ENCODE measurements at places on chromosomes 7 and 10.
A peak's percentile ranks its signal among the peaks of the same experiment; 100 is the strongest.

GRCh38 chr7:70856901-70857630, 274.9 kb upstream of the GALNT17 start:
- peak; percentile 15 for DNase-seq

DNA sequence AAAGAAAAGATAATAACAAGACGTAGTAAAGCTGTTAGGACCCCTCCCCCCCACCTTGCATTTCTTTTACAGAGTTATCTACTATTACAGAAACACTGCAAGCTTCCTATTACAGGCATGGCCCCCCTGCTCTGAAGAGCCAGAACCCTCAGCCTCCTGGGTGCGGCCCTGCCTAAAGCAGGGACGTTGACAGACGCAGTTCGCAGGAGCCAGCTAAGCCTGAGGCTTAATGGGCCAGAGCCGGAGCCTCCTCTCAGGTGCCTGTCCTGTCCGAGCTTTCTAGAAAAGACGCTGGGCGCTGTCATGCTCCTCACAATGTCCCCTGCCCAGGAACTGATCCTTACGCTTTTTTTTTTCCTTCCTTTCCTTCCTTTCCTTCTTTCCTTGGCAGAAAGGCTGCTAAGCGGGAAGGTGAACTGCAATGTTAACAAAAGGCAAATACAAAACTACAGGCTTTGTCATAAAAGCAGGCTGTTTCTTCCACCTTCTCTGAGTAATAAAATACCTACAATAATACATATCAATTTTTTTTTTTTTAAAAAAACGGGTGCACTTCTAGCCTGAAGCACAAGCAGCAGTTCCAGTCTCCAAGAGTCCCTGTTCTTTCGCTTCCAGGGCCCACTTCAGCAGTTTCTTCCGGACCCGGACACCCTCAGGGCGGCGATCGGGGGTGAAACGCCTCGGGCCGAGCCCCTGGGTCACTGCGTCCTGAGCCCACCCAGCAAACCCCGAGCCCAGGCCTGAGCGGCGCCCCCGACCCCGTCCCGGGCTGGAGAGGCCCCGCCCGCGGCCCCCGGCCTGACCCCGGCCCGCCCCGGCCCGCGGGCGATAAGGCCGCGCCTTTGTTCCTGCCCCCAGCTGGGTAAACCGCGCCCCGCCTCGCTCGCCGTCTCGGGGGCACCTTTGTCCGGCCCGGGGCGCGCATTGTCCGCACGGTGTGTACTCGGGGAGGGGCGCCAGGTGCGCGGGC, 11.2 kb downstream of the MNX1 start:
- DNase-seq: no peak

GRCh38 chr7:134831862-134832261, 52.4 kb downstream of the CALD1 start:
- DNase-seq: no peak

DNA sequence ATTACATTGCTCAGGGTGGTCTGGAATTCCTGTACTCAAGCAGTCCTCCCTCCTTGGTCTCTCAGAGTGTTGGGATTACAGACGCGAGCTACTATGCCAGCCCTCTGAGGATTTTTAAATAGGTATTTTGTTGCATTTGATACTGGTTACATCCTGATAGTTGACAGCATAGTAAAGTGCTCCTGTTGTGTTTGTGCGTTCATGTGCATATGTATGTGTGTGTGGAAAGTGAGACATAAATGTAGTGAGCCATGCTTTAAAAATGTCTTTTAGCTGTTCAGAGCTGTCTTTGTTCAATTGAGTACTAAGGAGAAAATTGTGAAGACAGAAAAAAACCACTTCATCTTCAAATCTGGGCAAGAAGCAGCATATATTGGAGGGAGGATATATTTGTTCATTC, 27.8 kb downstream of the ZNRF2 start:
- DNase-seq: no peak

DNA sequence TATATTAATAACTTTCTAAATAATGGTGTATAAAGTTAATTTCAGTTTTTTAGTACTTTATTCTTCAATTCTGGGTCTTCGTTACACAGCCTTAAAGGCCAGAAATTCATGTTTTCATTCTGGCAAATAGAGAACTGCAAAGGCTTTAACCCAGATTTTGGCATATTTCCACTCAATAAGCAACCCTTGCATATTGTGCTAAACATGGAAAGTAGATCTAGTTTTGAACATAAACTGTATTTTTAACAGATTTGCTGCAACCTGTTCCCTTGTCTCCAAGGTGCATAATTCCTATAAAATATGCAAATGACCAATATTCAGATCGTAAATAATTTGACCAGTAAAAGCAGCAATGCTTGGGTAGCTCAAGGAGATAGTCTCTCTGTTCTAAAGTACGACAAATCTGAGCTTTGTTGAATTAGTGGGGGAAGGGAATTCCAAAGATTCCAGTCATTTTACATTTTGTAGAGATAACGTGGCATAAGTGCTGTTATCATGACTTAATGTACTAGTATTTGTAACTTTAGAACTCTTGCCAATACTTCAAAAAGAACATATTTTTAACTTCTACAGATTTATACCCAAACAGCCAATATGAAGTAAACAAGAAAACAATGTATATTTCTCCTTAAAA, 46.4 kb upstream of the RSBN1L start:
- no peak for DNase-seq

DNA sequence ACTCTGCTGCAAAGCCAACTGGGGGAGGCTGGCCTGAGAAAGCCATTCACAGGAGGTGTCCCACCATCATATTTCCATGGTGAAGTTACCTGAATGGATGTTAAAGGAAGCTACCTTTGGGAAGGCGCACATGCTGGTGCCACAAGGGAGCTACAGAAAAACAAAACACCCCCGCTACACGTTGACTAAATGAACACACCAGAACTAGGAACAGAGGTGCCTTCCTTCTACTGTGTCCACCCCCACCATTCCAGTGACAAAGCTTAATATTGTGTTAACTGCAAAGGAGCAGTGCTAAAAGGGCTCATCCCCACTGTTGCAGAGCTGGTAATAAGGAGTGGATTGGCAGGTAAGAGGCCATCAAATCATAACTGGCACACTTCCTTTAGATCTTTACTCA, 420.0 kb upstream of the PODXL start:
- no peak for DNase-seq

GRCh38 chr7:119196183-119196582, 971.7 kb downstream of the ANKRD7 start:
- DNase-seq: no peak

- no peak for DNase-seq
These were observed 69.2 kb downstream of the GNA12 start for GRCh38 chr7:2774935-2775334.

DNA sequence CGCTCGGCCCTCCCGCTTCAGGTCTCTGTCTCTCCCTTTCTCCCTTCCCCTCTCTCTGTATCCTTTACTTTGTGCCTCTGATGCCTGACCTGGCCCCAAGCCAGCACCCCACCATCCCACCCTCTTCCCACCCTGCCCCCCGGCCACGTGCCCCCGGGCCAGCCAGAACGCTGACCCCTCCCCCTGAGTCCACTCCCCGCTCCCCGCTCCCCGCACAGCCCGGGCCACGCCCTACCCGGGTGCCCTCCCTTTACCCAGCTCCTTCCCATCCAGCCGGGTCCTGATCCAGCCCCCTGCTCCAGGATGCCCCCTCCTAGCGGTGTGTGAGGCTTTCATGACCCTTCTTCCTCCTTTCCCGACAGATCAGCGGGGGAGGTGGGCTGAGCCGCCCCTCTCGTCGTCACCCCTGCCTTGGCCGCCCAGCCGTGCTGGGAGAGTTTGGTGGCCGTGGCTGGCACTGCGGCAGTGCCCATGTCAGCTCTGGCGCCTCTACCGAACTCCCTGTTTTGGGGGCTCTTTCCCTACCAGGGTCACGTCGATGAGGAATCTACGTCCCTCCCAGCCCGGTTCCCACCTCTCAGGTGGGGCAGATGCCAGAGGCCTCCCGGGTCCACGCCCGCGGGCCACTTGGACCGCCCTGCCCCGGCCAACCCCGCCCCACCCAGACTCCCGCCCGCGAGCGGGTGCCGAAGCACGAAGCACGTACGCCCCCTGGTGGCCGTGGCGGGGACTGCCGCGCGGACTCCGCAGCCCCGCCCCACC, 127.4 kb downstream of the UBE2H start:
- peak; percentile 83 for DNase-seq

- DNase-seq: no peak
These were observed 52.7 kb downstream of the GRB10 start for GRCh38 chr7:50729962-50730361.

DNA sequence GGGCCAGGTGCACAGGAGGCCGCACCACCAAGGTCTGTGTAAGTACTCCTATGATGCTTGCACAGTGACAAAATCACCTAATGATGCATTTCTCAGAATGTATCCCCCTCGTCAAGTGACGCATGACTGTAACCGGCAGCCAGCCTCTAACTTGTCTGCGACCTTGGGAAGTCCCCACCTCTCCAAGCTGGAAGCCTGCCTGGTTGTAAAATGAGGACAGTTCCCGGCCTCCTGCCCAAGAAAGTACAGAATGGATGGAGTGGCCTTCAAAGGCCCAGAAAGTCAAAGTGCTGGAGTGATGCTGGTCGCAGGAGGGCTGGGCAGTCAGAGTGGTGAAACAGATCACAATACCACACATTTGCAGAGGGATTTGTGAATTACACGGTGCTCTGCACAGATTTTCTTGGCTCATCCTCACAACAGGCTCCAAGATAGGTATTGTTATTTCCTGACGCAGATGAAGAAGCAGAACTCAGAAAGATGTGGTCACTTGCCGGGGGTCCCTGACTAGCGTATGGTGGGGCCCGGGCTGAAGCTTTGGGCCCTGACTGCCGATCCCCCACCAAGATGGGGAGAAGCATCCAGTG, 22.8 kb downstream of the SPOCK2 start:
- no peak for DNase-seq

- peak; percentile 47 for DNase-seq
These were observed 7.5 kb upstream of the RBP3 start for GRCh38 chr10:47340608-47341170.

DNA sequence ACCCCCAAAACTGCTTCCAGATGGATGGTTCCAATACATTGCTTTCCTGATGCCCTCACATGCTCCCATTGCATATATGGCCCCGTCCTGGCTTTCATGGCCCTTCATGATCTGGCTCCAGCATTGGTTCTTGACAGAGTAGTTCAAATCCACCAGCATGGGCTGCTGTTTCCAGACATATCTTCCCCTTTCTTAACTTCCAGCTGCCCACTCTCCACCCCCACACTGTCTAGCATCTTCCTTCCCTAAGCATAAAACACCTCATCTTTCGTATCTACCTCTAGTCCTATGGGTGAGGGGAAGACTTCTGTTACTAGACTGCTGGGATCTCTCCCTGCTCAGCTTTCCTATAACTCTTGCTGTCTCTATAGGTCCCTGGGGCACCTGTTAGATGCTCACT, 13.2 kb upstream of the GOLGA7B start:
- DNase-seq: no peak

DNA sequence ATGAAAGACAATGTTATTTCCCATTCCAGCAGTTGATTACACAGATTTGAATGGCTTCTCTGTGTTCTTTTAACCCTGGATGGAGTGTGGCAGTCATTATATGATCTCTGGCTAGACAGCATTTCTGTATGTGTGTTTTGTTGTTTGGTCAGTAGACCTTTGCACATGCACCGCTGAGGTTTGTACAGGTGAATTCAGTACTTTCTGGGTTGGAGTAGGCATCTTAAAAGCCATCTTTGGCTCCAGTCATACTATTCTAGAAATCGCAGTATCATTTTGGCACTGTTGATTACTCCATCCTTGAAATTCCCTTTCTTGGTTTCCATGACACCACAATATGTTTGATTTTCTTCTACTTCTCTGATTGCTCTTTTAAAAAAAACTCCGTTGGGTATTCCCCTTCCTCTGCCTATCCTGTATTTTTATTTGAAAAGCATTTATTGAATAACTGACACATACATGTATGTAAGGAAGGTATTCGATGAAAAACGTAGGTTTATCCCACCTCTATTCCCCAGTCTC, 29.9 kb downstream of the TAS2R41 start:
- DNase-seq: no peak

DNA sequence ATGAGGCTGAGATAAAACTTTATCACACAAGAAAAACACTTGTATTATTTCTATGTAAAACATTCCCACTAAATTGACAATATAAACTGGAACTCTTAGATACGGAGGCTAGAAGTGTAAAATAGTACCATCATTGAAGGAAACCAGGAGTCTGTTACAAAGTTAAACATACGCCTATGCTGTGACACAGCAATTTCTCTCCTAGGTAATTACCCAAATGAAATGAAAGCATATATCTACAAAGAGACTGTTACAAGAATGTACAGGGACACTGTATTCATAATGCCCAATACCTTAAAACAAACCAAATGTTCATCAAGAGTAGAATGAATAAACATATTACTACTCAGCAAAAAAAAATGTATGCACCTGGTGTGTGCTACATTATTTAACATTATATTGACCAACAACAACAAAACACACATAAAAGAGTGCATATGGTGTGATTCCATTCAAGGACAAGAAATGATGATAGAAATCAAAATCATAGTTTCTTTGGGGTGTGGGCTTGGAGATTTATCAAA, 33.2 kb upstream of the ELAPOR2 start:
- no peak for DNase-seq

DNA sequence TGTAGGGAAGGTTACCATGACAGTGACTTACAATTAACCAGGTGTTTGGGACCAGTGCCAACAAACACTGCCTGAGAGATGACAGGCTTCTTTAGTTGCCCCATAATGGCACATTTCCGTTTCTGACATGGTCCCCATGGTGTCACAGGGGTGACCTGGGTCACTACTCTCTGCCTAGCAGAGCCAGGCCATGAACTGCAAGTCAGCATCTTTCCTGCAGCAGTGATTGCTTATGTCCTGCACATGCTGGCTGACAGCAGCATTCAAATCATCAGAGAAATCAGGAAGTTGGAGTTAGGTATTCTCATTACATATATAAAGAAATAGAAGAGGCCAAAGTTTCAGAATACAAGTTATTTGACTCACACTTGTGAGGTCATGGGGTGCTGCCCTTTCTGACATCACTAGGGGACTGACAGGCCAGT, 47.1 kb upstream of the ZNRF2 start:
- no peak for DNase-seq

- DNase-seq: no peak
These were observed 240.0 kb upstream of the NFE2L3 start for GRCh38 chr7:25911738-25912607.

GRCh38 chr7:137994216-137994615, 7.7 kb downstream of the CREB3L2 start:
- DNase-seq: no peak

- DNase-seq: no peak
These were observed 107.3 kb downstream of the PROSER2 start for GRCh38 chr10:11930312-11930978.

GRCh38 chr7:151186640-151187408, at the start of gene ASB10:
TSS of gene ASB10 (minus strand) at chr7:151187250. CDS start at chr7:151187130, 120 bp downstream.
- DNase-seq: no peak

DNA sequence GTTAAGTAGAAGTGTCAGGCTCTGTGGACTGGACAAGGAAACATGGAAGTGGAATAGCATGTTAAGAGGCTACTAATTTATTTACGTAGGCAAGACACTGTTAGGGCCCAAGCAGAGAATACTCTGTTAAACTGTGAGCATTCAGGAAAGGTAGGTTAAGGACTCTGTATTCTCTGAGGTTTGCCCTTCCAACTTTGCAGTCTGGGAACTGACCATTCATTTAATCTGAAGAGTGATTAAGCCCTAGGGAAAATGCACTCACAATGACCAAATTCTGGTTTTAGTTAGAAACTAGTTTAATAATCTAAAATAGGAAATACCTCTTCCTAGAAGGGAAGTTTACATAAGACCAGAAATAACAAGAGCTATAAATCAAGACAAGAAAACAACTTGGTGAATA, 266.6 kb downstream of the SUGCT start:
- no peak for DNase-seq

- no peak for DNase-seq
These were observed 70.2 kb downstream of the NOC3L start for GRCh38 chr10:94292434-94293090.

GRCh38 chr7:100356416-100357068, 1.4 kb upstream of the PILRB start:
- DNase-seq: no peak

All from stimulated activated CD8-positive, alpha-beta memory T cell treated with anti-CD3 and anti-CD28 coated beads, Interleukin-15, amount 100 ng/mL, for 1 hour (primary cell).